Ovary (tissue), 10 donors: ENCODE measurements at places on chromosomes 7 and 10. TPM values are rescaled to one million over a fixed set of nuclear protein-coding genes. Genes with fewer than 3 reads are reported as not detected.

Gene UTF1
- not detected for polyA plus RNA-seq

Gene ANKRD30A
- not detected for polyA plus RNA-seq

Gene RASSF4
- polyA plus RNA-seq, result 9.7 TPM

Gene SPDYE11
- not detected for polyA plus RNA-seq

Gene MARCHF5
- 21.8 TPM for polyA plus RNA-seq

Gene BZW2
- polyA plus RNA-seq, result 23.2 TPM

Gene CAMK2B
- 0.48 TPM for polyA plus RNA-seq

Gene TRIM74
- 0.63 TPM for polyA plus RNA-seq

Gene MRPS17
- 8.3 TPM for polyA plus RNA-seq

Gene C10orf62
- not detected for polyA plus RNA-seq

Gene GJC3
- 0.42 TPM for polyA plus RNA-seq

Gene CYP2W1
- not detected for polyA plus RNA-seq

Gene C10orf90
- not detected for polyA plus RNA-seq

Gene NUTM2A
- polyA plus RNA-seq, result 2.5 TPM
